ENCODE measurements at places on chromosomes 1 and 21. TPM values are rescaled to one million over a fixed set of nuclear protein-coding genes. Genes with fewer than 3 reads are reported as not detected.

The NLRP3 gene
- total RNA-seq: 4.0 TPM

The FCRL4 gene
- not detected for total RNA-seq

The BTF3L4 gene
- total RNA-seq: 32.8 TPM

The GBP7 gene
- not detected for total RNA-seq

Measured in metanephros (tissue), 2 donors.